AML-193 (cell line): ENCODE measurements at places on chromosomes 3 and 15.

GRCh38 chr3:45207446-45207845, 18.6 kb downstream of the TMEM158 start:
- DNase-seq: peak; percentile 9

DNA sequence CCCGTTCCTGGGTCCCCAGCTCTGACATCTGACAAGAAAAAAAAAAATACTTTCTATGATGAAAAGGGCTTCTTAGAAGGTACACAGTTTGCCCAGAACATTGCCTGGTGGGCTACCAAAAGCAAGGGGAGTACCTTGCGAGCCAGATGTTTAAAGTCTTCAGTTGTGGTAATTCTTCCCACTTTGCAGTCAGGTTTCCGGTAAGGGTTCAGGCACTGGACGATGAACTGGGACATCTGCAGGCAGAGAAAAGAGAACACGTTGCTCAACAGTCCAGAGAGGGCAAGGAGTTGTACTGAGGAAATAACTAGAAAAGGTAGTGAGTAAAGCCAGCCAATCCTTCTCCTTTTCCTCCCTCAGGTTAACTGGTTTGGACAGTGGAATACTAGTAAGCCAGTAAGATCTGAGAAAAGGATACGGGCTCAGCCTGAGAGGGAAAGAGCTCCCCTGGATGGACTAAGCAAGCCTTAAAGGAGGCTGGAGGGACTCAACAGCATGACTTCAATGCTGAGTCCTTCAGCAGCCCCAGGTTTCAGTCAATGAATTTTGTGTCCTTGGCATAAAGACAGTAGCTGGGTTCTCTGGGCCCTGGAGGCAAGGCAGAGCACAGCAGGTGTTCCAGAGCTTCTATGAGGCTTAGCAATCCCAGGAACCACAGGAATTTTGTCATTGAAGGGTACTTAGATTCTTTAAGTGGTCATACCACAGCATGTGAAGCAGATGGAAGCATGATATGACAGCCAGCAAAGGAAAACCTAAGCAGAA, 38.2 kb downstream of the NBEAL2 start:
- DNase-seq: peak; percentile 76

- DNase-seq: no peak
Measured at GRCh38 chr3:122307094-122307687, 17.9 kb upstream of the CSTA start.

GRCh38 chr3:44478055-44478468, 592 bp upstream of the ZNF445 start:
- no peak for DNase-seq

- DNase-seq: no peak
Measured at GRCh38 chr3:189288348-189289235, 116.8 kb downstream of the TPRG1 start.

- DNase-seq: no peak
Measured at GRCh38 chr3:42756681-42757213, 16.3 kb downstream of the CCDC13 start.

DNA sequence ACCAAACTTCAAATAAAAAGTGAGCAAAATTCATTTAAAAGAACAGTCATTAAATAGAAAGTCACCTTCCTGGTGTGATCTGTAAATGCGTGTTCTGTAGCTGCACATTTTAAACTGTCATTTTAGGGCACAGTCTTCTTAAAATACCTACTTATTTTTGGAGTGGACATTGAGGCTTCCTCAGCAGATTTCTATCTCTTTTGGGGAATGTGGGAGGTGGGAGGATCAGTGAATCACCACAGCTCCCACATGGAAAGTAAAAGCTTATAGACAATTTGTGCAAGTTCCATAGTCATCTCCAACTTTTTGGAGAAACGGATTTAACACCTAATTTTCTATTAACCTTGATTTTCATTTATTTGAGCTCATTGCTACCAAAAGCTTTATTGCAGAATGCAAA, 21.0 kb upstream of the MOBP start:
- DNase-seq: no peak

GRCh38 chr15:73273181-73274002, 95.4 kb downstream of the HCN4 start:
- DNase-seq: peak; percentile 53

DNA sequence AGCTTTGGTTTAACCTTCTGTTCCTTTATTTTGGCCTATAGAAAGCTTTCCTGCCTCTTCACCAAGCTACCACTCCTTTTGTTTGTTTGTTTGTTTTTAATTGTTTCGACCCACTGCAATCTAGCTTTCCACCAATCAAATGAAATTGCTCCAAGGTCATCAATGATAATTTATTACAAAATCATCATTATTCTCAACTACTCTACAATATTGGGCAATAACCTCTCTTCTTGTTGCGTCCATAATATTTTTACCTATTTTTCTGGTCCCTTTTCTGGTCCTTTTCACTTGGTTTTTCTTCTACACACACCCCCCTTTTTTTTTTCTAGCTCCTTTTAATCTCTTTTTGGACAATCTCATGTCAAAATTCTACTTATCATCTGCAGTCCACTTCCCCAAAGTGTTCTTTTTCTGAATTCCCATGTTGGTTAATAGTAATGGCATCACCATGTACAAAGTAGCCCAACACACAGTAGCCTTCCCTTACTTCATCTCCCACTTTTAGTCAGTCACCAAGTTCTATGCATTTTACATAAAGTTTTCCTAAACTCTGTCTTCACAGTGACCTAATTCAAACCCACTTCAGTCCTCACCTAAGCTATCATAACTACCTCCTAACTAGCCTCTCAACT, 11.0 kb upstream of the ANKRD28 start:
- no peak for DNase-seq

DNA sequence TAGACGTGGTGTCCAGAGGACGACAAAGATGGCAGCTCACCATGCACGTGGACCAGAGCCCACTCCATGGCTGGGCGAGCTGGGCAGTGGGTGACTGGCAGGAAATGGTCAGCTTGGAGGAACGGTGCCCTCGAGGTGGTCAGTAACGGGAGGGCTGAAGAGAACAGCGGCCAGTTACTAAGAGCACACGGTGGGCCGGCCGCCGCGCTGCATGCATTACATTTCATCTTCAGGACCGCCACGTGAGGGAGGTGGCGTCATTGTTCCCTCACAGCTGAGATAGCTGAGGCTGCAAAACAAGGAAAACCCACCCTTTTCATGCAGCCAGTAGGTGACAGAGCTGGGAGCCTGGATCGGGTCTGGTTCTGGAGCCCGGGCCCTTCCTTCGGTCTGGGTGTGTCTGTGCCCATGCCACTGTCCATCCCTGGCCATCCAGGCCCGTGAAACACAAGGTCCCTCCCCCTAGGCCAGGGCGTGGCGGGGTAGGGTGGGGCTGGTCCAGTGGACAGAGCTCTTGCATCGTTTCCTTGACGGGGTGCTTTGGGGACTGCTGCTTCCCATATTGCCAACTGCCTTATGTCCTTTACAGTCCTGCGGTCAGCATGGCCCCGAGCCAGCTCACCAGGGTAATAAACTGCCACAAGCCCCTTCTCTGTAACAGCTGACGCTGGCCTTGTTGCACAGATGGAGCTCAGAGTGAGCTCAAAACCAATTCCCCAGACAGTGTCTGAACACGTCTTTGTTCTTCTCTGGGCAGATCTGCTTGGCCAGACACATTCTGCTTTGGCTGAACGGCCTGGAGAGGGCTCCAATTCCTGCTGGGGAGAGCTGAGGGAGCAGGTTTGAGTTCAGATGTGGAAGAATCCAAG, 51.8 kb downstream of the RGMA start:
- no peak for DNase-seq

GRCh38 chr3:36814066-36814717, 49.8 kb upstream of the DCLK3 start:
- no peak for DNase-seq

- DNase-seq: no peak
Measured at GRCh38 chr3:99317201-99317600, 321.2 kb upstream of the COL8A1 start.

GRCh38 chr15:78873793-78874765, 1.4 kb downstream of the MORF4L1 start:
- DNase-seq: peak; percentile 68

DNA sequence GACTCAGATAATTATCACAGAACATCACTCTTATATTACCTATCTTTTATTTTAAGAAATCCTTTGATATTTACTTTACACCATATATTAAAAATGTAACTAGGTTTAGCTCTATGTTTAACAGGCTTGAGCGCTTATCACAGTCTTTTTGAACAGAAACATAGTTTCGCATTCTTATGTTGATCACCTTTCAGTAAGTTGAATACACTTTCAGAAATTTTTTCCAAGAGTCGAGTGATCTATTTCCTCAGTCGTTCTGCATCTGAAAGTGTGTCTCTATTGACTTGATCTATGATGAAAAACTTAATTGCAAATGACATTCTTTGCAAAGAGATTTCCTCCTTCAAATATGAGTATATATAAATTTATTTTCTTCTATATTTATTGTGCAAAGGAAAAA, 516.6 kb upstream of the KCNMB2 start:
- DNase-seq: no peak

DNA sequence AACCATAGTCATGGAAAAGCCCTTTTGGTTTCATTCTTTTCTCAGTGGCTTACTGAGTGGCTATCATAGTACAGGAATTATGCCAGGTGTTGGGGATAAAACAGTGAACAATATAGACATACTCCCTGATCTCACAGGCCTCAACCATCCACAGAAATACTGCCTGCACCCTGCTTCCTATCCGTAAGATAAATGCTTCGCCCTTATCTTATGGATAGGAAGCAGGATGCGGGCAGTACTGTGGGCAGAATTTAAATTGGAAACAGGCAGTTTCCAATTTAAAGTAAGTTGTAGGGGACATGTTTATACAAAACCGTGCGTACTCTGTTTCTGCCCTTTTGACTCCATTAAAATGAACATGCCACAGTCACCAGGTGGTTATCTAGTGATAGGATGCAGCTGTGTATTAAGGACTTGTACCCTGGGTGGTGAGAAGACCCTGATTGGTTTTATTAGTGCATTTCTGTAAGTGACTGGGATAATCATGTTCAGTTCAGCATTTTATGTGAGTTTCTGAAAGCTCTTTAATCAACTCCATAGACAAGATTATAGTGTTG, 141.8 kb upstream of the BHLHE40 start:
- no peak for DNase-seq

GRCh38 chr3:154018100-154018696, 103.0 kb upstream of the ARHGEF26 start:
- peak; percentile 39 for DNase-seq

- DNase-seq: no peak
Measured at GRCh38 chr15:74264081-74264501, 28.0 kb downstream of the CCDC33 start.

- DNase-seq: no peak
Measured at GRCh38 chr15:66824424-66824823, 122.4 kb downstream of the SMAD6 start.
